ENCODE measurements at places on chromosomes 2 and 18.

- no peak for DNase-seq
- H3K27ac ChIP-seq, result no peak overlapping the region
Observed at GRCh38 chr2:41695198-41696113, 352.4 kb upstream of the PKDCC start.

DNA sequence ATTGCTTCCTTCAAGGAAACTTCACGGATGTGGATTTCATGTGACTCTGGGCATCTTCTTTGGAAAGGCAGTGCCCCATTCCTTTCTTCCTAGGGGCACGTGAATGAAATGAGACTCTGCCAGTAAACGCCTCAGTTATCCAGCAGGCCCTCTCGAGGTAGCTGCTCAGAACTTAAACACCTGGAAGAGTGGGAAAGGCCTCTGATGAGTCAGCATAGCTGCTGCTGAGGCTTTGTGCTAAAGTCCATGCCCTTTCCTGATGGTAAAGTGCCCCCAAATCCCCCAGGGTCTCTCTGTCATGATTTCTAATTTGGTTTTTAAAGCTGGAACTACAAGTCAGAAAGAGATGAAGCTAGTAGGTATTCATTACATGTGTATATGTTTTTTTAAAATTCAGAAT, 3.8 kb downstream of the SLC1A4 start:
- H3K27me3 ChIP-seq, result no peaks in the 10 kb centered on the region
- no peak overlapping the region for H3K27ac ChIP-seq
- H3K4me1 ChIP-seq, result 0 out of 2 replicates have a peak, but pooled peaks cover 8% of the 10 kb centered on the region

DNA sequence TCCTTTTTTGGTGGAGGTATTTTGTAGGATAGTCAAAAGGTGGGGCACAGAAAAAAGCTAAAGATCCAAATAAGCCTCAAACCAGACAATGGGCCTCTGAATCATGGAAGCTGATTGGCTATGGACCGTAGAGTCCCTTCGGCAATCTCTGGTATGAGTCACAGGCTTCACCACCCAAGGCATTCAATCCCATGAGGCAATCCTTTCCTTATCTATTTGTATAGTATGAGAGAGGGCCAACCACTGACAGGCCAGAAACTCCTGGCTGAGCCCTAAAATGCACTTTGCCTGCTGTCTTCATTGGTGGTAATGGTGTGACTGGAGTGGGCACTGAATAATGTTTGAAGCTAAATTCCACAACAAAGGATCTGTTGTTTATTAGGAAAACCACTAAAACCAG, 38.7 kb upstream of the MEX3C start:
- DNase-seq, result peak; percentile 42
- no peaks in the 10 kb centered on the region for H3K4me1 ChIP-seq
- H3K36me3 ChIP-seq, result no peaks in the 10 kb centered on the region
- no peak overlapping the region for H3K4me3 ChIP-seq
- no peak overlapping the region for H3K27ac ChIP-seq

DNA sequence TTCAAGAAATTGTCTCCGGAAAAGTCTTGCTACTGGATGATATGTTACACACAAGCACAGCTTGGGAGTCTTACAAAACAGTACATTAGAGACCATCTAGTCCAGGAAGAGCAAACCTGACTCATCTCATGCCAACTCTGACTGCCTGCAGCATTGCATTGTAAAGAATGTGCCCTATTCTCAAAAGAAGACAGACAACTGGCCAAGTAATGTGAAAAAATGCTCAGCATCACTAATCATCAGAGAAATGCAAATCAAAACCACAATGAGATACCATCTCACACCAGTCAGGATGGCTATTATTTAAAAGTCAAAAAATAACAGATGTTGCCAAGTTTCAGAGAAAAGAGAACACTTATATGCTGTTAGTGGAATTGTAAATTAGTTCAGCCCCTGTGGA, 42.7 kb upstream of the GORASP2 start:
- peak; percentile 87 for DNase-seq
- H3K36me3 ChIP-seq, result no peaks in the 10 kb centered on the region
- H3K27me3 ChIP-seq, result peaks cover 6% of the 10 kb centered on the region
- peak overlapping the region; percentile 32 for H3K27ac ChIP-seq

DNA sequence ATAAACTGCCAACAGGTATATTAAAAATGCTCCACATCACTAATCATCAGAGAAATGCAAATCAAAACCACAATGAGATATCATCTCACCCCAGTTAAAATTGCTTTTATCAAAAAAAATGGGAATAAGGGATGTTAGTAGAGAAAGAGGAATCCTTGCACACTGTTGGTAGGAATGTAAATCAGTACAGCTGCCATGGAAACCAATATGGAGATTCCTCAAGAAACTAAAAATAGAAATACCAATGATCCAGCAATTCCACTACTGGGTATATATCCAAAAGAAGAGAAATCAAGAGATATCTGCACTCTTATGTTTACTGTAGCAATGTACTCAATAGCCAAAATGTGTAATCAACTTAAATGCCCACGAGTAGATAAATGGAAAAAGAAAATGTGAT, 40.6 kb downstream of the ZRANB3 start:
- no peak overlapping the region for H3K27ac ChIP-seq
- no peaks in the 10 kb centered on the region for H3K36me3 ChIP-seq
- H3K4me3 ChIP-seq, result no peak overlapping the region
- peak; percentile 35 for DNase-seq
- no peaks in the 10 kb centered on the region for H3K27me3 ChIP-seq

- H3K27me3 ChIP-seq, result no peaks in the 10 kb centered on the region
- H3K4me3 ChIP-seq, result no peak overlapping the region
- H3K4me1 ChIP-seq, result no peaks in the 10 kb centered on the region
- no peak for DNase-seq
Observed at GRCh38 chr2:97676620-97677019, 7.1 kb downstream of the C2orf92 start.

DNA sequence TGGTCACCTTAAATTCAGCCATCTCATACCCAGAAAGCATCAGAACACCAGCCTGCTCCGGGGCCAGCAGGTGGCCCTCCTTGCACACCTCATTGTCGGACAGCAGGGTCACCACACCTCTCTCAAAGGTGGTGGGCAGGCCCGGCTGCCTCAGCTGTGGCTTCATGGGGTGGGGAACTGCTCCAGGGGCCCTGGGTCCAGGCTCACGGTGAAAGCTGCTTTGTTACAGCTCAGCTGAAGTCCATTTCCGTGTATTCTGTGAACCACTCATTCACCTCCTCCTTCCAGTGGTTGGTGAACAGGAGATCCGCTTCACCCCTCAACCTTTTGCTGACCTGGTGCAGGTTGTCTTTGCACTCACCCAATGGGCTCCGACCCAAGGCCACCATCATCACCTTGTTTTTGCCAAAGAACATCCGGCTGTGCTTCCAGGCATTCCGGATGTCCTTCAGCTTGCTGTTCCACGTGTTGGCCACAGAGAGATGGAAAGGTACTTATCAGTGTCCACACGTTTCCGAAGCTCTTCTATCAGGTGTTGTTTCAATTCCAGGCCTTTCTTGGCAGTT, 78.6 kb upstream of the LDLRAD4 start:
- no peak overlapping the region for H3K27ac ChIP-seq
- no peaks in the 10 kb centered on the region for H3K36me3 ChIP-seq
- H3K4me3 ChIP-seq, result no peak overlapping the region

DNA sequence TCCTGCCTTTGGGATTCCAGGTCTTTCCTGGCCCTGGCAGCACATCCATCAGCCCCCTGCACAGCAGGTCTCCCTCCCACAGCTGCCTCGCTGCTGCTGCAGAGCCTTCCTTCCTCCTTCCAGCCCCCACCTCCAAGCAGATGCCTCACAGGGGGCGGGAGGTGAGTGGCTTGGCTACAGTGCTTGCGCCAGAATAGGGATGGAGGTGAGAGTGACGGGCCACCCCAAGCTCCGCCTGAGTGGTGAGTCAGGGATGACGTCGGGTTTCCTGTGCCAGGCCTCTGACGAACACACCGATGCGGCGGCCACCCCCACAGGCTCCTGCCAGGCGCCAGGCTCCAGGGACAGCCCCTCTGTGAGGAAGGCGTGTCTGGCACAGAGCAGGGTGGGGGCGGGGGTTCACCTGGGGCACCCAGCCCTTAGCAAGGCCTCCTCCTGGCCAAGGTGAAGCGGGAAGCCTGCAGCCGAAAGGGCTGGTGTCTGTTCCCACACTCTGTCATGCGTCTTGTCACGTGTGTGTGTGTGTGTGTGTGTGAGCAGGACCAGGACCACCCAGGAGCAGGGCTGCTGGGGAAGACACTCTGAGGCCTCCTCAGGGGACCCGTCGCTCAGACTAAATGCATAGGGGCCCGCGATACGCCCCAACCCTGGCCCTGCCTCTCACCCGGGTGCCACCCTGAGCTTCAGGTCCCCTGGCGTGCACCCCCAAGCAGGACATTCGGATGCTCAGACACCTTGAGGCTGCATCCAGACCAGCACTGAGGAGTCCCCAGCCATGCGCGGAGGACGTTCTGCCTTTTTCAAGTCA, 3.4 kb upstream of the DUSP2 start:
- peaks cover 9% of the 10 kb centered on the region for H3K4me1 ChIP-seq
- no peak overlapping the region for H3K4me3 ChIP-seq
- peak overlapping the region; percentile 38 for H3K27ac ChIP-seq
- peak; percentile 93 for DNase-seq
- no peaks in the 10 kb centered on the region for H3K27me3 ChIP-seq

DNA sequence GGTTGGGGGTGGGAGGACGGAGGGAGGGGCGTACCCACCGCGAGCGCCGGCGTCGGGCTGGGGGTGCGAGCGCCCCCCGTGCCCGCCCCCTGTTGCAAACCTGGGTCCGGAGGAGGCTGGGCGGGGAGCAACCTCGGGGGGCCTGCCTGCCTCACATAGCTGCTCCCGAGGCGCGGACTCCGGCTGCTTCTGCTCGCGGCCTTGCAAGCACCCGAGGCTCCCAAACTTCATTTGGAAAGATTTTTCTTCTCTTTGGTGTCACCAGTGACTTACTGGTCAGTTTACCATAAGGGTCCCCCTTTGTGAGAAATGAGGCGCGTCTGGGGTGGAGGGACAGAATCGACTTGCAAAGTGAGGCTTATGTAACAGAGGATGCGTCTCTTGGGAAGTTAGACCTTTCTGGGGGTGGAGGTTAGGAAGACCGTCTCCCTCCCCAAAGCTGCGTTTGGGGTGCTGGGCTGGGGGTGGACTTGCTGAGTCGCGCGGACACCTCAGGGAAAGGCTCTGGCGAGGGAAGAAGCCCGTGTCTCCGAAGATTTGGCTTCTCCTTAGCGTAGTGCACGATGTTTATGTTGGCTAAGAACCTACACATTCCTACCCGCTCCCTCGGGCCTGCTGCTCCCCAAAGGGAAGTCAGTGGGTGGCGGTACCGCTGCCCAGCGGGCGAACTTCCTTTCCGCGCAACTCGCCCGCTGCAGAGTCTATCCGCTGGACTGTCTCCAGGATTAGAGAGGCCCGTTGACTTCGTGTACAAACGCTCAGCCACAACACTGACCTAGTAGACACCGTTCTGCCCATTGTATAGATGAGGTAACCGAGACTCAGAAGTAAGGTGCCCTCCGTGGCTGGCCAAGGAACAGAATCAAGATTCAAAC, 559 bp downstream of the TMEM37 start:
- H3K4me3 ChIP-seq, result peak overlapping the region; percentile 48
- DNase-seq, result peak; percentile 57
- H3K36me3 ChIP-seq, result no peaks in the 10 kb centered on the region
- H3K4me1 ChIP-seq, result no peaks in the 10 kb centered on the region
- H3K27ac ChIP-seq, result no peak overlapping the region
- no peaks in the 10 kb centered on the region for H3K27me3 ChIP-seq

DNA sequence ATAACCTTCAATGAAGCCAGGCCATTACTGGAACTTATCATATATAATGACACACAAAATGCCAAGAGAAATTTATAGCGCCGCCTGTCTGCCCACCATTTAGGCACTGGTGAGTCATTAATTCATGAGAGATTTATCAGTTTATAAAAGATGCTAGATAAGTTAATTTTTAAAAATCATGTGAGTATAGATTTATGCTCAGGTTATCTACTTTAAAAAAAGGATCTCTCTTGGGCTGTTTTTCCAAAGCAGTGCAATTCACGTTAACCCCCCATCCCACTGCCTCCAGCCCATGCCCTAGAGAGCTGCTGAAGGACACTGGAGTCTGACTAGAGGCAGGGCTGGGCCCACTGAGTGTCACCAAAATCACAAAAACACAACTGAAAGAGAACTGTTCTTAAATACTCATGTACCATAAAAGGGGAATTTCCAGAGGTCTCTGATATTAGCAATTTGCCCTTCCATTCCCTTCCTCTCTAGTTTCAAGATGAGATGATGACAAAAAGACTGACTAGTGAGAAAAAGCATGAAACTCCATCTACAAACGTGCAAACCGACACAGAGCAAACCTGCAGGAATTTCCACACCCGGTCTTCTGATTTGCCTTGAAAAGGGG, 160.8 kb downstream of the BCL2 start:
- no peak overlapping the region for H3K4me3 ChIP-seq
- peaks cover 17% of the 10 kb centered on the region for H3K4me1 ChIP-seq
- H3K36me3 ChIP-seq, result no peaks in the 10 kb centered on the region
- no peak overlapping the region for H3K27ac ChIP-seq

GRCh38 chr18:1965016-1965415, 606.3 kb downstream of the METTL4 start:
- H3K27ac ChIP-seq, result no peak overlapping the region
- H3K27me3 ChIP-seq, result no peaks in the 10 kb centered on the region
- H3K4me1 ChIP-seq, result no peaks in the 10 kb centered on the region
- no peak overlapping the region for H3K4me3 ChIP-seq
- H3K36me3 ChIP-seq, result no peaks in the 10 kb centered on the region

- H3K36me3 ChIP-seq, result no peaks in the 10 kb centered on the region
- peaks cover 3% of the 10 kb centered on the region for H3K27me3 ChIP-seq
- no peak overlapping the region for H3K4me3 ChIP-seq
- no peak for DNase-seq
- H3K27ac ChIP-seq, result no peak overlapping the region
- no peaks in the 10 kb centered on the region for H3K4me1 ChIP-seq
Observed at GRCh38 chr18:50790241-50790640, 29.6 kb downstream of the MRO start.

DNA sequence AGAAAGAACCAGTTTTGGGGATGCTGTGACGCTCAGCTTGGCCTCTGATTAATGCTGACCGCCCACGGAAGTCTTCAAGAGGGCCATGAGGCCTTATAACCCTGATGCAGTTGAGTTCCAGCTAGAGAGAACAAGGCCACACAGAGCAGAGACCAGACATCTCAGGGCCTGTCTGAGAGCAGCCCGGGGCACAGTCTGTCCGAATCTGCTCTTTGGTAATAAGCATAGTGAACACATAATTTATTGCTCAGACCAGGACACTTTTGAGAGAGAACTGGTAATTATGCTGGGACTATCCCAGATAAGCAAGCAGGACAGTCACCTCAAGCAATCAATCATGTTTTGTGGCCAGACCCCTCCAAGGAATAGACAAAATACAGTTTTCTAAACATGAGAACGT, 68.5 kb downstream of the STPG4 start:
- no peaks in the 10 kb centered on the region for H3K36me3 ChIP-seq
- H3K4me3 ChIP-seq, result no peak overlapping the region
- H3K27ac ChIP-seq, result no peak overlapping the region

GRCh38 chr2:9918275-9918674, 33.2 kb upstream of the GRHL1 start:
- no peak overlapping the region for H3K4me3 ChIP-seq
- H3K27ac ChIP-seq, result 0 out of 2 replicates have a peak overlapping the region, but pooled peaks have one; percentile 22
- H3K27me3 ChIP-seq, result no peaks in the 10 kb centered on the region
- peak; percentile 52 for DNase-seq

Measured in GM23248 (cell line).